ENCODE measurements at places on chromosomes 4 and X.

DNA sequence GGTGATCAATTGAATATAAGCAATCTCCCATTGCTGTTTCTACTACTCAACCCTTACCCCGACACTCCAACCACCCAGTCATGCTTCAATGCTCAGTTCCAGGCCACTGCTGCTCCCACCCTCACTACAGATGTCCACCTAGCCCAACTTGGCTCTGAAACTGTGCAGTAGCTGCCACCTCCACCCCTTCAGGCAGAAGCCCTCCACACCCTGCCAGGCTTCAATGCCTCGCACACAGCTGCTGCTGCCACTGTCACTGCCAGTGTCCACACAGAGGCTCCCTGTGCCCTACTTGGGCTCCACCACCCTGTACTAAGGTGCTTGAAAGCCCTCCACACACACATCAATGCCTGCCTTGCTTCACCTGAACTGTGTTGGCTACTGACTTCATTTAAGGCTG is 34.6 kb downstream of the LAMTOR3 start:
- DNase-seq = no peak

DNA sequence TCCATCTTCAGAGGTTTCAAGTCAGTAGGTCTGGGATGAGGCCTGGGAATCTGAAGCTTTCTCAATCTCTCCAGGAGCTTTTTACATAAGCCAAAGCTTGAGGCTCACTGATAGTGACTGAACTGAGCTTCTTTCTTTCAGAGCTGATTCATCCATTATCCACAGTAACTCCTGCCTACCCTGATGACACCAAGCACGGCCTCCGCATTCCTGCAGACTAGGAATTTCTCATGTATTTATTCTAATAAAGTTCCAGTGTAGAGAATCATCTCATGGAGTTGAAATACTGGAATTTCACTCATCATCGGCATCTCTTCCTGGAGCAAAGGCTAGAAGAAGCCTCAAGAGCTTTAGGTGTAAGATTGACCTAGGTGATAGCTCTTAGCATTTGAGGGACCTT is 12.1 kb upstream of the DCTD start:
- DNase-seq = no peak

GRCh38 chr4:153784166-153784699 is 4.7 kb downstream of the SFRP2 start:
- no peak for DNase-seq

GRCh38 chr4:67934628-67935027 is 28.7 kb downstream of the TMPRSS11A start:
- DNase-seq = no peak

GRCh38 chrX:14398725-14399124 is 130.6 kb upstream of the GLRA2 start:
- no peak for DNase-seq

DNA sequence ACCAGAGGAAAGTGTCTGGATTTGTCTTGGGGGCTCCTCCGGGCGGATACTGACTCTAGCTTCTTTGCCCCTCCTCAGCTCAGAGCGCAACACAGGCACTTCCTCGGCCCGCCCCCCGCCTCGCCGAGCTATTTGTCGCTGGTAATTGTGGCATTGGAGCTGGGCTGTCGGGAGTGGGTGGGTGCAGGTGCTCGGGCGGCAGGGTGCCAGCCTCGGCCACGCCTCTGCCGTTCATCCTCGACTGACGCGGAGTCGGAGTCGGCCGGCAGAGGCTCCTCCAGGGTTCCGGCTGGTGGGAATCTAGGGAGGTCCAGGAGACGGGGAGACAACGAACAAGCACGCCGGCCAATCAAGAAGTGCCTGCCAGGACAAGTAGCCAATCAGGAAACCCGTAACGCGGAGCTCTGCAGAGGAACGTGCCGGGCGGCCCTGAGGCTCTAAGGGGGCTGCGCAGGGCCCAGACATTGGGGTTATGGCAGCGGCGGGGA is 3.9 kb upstream of the SYN1 start:
- no peak for DNase-seq

- DNase-seq = no peak
Measured at GRCh38 chrX:69036674-69037573, 128.3 kb downstream of the PJA1 start.

GRCh38 chrX:63506320-63506719 is 155.2 kb upstream of the SPIN4 start:
- DNase-seq = no peak

DNA sequence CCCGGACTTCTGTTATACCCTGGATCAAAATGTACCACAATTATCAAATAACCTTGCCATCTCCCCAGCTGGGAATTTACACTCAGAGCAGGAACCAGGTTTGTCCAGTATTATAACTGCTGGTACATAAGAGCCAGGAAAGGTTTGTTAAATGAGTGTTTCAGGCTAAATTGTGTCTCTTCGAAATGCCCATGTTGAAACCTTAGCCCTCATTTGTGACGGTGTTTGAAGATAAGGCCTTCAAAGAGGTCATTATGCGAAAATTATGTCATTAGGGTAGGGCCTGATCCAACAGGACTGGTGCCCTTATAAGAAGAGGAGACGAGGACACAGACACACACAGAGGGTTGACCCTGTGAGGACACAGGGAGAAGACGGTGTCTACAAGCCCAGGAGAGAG is 73.5 kb upstream of the DHRSX start:
- no peak for DNase-seq

DNA sequence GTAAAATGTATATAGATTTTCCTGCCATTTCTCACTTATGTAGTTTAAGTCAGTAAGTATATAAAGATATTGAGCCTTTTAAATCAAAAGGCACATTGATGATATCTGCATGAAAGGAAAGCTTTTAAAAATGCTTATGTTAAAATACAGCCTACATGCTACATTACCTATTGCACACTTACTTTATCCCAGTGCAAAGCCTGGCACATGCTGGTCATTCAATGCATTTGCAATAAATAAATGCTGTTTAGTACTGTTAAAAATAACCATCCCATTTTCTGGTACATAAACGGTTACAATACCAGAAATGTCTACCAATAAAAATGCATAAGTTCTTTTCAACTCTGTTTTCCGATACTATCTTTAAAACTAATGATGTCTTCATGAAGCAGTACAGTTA is 22.1 kb upstream of the SPATA4 start:
- no peak for DNase-seq

Data from central memory CD8-positive, alpha-beta T cell (primary cell).